NCI-H2171 treated with DMSO at 0.1 percent for 48 hours (cell line): ENCODE measurements at places on chromosomes 6 and 20.

DNA sequence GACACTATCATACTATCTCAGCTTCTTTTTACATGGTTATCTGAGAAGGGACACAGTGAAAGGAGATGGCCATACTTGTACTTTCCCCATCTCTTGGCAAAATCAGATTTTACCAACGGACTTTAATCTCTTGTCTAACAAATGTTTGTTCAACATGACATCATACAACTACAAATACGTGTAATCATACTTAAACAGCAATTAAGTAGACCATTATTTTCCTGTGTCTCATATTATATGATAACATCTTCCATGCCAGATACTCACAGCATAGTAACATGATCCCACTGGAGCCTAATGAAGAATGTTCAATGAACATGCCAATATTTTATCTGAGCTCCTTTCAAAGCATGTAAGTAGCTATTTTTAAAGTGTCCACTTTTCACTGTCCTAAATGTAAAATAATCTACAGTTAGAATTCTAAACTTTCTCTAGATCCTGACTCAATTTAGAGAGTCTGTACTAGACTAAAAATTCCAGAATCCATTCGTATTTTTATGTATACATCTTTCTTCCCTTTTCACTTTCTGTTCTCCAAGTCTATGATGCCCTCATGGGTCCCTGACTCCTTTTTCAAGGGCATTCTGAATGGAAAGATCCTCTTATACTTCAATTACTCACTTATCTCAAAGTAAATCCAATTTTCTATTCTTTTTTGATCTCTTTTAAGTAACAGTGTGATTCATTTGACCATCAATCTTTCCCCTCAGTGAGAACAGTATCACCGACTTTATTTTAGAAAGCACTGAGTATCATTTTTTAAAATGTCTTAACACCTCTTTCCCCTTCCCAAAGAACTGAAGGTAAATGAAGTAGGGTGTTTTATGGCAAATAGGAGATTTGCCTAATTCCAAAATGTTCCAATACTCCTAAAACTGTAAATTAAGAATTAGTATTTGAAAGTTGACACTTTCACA, 133.5 kb downstream of the CDK19 start:
- DNase-seq: peak; percentile 11

DNA sequence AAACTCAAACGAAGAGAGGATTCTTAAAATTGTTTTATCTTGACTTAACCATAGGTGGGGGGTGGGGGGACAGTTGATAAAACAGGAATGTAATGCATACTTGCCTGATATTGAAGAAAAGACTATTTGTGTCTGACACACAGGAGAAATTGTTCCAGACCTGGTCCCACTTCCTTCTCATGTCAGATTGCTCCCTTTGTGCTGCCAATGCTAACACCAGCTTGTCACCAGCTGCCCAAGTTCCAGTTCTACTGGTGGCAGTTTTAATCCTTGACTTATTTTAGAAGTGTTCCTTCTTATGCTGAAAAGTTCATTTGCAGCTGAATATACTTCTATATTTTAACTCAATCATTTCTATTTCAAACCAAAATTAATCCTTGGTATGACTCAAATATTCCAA, 127.3 kb downstream of the GMDS start:
- DNase-seq: no peak

DNA sequence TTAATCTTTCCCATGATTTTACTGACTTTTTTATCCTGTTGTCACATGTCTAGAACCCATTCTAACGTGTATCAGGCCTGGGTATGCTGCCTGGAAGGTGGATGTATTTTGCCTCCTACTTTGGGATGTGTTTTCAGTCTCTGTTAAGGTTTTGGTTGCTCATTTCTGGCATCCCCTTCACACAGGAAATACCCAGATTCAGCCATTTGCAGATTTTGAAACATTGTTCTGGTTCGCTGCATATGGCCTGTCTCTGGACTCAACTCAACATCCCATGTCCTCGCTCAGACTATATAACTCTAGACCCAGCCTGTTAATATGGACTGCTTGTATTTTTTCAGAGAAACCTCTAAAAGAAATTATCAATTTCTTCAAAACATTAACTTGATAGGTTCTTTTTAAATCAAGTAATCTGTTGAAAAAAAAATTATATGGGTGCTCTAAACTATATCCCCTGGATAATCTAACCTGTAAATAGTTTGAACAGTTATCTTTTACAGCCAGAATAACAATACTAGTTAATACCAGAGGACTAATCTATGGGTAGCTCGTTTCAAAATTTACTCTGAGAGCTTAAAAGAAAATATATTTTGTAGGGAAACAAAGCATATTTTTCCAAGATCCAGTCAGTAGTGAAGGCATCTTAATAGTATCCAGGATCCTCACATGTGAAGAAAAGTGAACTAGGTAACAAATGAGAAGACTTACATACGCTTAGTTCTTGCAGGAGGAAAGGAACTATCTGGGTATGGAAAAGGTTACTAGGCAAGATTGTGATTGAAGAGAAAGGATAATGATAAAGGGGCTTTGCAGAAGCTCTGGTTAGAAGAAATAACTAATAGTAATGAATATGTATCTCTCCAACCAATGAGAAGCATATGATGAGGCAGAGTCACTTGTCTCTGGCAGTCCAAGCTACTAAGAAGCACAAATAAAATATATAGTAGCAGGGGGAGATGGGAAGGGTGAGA, 23.4 kb upstream of the HLA-DQB1 start:
- no peak for DNase-seq

- peak; percentile 90 for DNase-seq
These were observed 6.9 kb upstream of the BLCAP start for GRCh38 chr20:37534401-37535157.

DNA sequence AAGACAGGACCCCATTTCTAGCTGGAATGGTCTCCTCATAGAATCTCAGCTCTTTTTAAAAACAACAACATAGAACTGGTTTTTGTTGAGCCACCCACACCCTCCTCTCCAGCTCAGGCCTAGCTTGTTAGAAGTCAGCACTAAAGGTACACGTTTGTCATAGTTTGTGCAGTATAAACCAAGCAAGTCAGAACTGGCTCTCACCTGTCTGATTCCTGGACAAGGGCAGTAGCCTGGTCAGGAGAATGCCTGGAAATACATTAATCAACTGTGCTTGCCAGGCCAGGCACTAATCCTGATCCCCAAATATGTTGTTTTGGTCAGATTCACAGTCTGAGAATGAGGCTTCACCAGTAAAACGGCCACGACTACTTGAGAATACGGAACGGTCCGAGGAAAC, 296.7 kb downstream of the ZFAND3 start:
- DNase-seq: no peak

DNA sequence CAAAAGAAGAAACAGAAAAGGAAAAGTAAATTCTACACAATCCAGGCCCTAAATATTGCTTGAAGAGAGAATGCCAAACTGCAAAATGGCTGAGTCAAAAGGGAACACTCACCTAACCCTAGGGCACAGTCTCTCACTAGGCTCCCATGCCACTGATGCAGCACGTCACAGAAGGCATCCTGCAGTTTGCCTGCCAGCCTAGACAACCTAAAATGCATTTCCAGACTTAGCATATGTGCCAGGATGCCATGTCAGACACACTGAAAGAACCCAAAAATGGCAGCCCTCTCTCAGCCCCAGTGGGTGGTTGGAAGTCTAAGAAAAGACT, 10.6 kb upstream of the SIRPD start:
- DNase-seq: no peak

- DNase-seq: no peak
These were observed 29.5 kb upstream of the RNGTT start for GRCh38 chr6:88992741-88993552.

DNA sequence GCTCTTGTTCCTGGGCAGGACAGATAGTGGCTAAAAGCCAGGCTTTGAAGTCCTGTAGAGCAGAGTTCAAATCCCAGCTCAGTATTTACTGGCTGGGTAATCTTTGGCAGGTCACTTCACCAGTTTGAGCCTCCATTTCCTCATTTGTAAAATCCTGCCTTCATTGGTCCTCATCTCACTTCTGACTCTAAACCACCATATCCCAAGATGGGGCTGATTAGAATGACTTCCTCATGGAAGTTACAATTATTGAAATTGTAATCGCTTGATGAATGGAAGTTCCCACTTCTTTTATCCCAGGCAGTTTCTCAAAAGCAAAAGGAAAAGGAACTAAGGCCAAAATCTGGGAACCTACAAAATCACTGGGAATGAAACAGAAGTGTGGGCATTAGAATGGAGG, 35.9 kb upstream of the B4GALT5 start:
- no peak for DNase-seq

GRCh38 chr6:43361269-43361668, 8.2 kb downstream of the ZNF318 start:
- DNase-seq: no peak

- no peak for DNase-seq
These were observed 17.5 kb downstream of the TTBK1 start for GRCh38 chr6:43260791-43261190.

GRCh38 chr6:35120746-35121145, 20.4 kb downstream of the TCP11 start:
- DNase-seq: no peak

- peak; percentile 57 for DNase-seq
These were observed 17.7 kb downstream of the SRXN1 start for GRCh38 chr20:635028-635892.

GRCh38 chr6:95574811-95575210, 2.5 kb upstream of the MANEA start:
- DNase-seq: no peak

DNA sequence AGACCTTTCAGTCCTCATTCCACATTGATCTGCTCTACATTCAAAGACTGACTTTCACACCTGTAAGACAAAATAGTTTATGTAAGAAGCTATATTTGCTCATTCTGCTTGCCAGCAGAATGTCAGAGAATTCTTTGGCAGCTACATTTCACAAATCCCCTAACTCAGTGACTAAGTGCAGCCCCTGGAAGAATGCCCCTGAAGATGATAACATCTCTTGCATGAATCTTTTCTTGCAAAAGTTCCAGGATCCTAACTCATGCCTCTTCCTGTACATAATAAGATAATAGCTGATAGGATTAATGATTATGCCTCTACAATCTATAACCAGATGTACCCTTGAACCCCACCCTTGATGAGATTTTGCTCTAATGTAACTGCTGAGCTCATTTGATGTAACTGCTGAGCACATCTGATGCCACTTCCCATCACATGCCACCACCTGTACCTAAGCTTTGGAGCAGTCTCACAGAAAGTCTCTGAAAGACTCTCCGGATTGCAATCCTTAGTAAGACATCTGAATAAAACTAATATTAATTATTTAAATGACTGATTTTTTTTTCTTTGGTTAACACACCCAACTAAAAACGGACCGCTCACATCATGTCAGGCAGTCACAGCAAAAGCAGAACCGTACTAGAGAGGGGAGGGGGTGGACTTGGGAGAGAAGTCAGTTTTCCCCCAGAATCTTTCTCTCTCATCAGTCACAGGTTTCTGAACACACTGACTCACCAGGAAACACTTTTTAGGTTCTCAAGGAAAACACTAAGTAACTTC, 684 bp upstream of the DNAH8 start:
- no peak for DNase-seq

DNA sequence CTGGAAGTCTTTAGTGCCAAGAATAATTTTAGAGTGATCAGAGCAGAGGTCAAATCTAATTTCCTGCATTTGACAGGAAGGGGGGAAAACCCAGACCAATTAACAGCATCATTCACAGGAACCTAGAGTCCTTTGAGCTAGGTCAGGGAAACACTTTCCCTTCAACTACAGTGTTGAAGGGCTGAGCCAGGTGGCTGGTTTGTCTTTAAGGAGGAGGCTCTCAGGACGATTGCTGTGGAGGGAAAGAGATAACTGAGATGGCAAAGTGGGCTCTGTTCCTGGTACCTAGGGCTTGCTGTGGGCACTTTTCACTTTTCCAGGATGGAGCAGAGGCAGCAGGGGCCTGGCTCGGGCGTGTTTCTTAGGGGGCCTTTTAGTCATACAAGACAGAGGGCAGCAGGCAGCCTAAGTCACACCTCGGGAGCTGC, 111.9 kb downstream of the SCML4 start:
- no peak for DNase-seq

DNA sequence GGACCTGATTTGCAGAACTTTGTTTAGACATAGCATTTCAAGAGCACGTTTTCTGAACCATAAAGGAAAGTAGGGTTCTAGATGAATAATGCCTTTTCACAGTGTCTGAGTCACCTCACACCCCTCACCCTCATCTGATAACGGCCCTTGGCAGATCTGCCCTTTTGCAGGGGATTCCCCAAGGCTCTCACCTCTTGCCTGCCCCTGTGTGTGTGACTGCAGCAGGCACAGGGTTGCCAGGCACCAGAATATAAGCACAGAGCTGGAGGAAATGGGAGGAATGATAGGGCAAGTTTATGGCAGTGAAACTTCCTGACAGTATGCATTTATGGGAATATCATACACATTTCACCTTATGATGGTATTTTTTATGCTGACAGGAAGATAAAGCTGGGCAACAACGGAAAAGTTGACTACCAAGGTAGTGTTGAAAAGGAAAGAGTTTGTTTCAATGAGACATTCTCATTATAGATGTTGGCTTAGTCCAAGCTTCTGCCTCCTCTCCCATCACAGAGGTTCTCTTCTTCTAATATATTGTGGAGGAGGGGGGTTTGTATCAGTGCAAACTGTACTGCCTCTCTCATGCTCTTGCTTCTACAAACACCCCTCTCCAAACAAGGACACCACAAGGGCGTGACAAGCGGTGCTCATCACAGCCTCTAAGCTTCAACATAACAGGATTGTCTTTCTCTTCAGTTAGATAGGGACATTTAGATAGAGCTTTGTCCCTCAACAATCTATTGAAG, 101.5 kb upstream of the BACH2 start:
- DNase-seq: no peak

GRCh38 chr6:111176038-111176759, 88.9 kb downstream of the SLC16A10 start:
- DNase-seq: no peak

DNA sequence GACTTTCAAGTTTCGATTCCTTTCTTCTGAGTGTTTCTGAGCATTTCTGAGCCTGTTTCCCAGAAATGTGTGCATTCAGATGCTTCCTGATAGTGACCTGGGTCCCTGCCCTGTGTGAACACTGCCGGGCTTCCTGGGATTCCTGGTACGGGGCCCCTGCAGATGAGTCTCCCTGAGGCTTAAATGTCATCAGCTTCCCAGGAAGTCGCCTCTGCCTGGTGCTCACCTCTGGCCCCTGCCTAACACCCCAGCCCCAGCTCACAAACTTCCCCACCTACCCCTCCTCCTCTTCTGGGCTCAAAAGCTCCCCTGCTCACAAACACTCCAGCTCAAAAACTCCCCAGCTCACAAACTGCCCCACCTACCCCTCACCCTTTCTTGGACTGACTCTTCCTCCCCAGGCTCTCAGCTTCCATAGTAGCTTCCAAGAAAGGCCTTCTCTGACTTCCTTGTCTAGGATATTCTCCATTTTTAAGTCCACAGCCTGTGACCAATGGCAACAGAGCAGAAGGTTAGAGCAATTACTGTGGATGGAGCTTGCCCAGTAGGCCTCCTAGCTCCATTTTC, 42.0 kb downstream of the TGM2 start:
- no peak for DNase-seq

GRCh38 chr20:13432126-13432525, 206.6 kb downstream of the TASP1 start:
- no peak for DNase-seq

GRCh38 chr6:132995009-132995408, 180.6 kb downstream of the RPS12 start:
- no peak for DNase-seq

- DNase-seq: no peak
These were observed 204.1 kb upstream of the PREP start for GRCh38 chr6:105606831-105607463.

- DNase-seq: no peak
These were observed 68.8 kb downstream of the CDS2 start for GRCh38 chr20:5195655-5196054.

GRCh38 chr20:45181639-45182038, 6.9 kb downstream of the PI3 start:
- DNase-seq: no peak
